IPS DF 6.9 (cell line): ENCODE measurements at places on chromosomes 1 and 21.

GRCh38 chr1:247077876-247078257, 744 bp downstream of the ZNF670 start:
- no peak for DNase-seq

- DNase-seq = no peak
Measured at GRCh38 chr21:37753122-37753599, 163.1 kb downstream of the KCNJ6 start.

GRCh38 chr21:38956007-38956406, 150.3 kb downstream of the ETS2 start:
- DNase-seq = no peak

- DNase-seq = peak; percentile 4
Measured at GRCh38 chr1:115879977-115880376, 39.1 kb upstream of the NHLH2 start.

- DNase-seq = no peak
Measured at GRCh38 chr1:68188060-68188538, 44.2 kb downstream of the WLS start.

DNA sequence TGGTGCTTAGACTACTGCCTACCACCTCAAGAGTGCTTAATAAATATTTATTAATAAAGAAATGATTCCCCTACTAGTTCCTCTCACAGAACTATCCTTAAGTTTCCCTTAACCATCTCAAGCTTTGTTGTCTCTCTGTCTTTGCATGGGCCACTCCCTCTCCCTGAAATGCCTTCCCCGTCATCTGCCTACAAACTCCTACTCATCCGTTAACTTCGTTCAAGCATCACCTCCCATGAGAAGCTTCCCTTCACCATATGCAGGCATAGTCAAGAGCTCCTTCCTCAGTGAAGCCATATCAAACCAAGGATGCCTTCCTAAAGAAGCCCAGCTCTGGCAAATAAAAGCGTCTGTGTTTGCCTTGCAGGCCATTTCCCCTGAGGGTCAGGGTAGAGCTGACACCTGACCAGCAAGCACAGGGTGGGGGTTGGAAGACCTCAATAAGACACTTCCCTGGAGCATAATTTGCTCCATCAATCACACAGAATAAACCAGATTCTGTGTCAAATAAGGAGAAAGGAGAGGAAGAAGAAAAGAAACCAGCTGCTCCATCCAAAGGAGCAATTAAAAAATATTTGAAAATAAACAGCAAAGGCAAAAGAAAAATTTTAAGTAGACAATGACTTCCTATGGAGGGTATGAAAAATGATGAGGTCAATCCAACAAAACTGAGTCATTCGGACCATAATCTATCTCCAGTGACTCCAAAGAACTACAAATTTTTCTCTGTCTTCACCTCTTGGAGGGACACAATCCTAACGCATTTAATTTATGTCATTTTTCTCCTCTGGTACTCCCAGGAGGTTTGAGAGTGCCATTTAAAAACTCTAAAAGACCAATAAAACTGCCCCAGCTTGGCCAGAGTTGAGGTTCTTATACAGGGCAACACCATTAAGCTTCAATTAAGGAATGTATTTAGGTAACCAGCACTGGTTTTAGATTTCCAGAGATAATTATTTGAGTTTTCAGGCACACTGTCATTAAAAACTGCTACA, 303.6 kb downstream of the KCNH1 start:
- no peak for DNase-seq

DNA sequence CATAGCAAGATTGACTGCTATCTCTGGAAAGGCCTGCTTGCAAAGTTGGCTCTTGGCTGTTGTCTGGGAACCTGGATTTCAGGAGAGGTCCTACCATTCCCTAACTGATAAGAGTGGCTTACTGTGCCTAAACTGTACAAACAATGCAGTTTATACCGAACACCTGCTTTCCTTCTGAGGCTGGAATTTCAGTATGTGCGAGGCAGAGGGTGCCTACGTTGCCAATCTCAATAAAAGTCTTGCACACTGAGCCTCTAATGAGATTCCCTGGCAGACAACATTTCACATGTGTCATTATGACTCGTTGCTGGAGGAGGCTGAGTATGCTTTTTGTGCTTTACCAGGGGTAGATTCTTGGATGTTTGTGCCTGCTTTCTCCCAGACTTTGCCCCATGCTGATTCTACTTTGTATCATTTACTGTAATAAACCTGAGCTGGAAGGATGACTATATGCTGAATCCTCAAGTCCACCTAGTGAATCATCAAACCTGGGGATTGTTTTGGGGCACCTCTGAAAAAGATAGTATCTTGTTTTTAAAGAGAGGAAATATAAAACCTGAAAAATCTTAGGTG, 58.9 kb upstream of the GNG4 start:
- no peak for DNase-seq

GRCh38 chr1:227943381-227944089, 4.2 kb downstream of the WNT9A start:
- DNase-seq = no peak

GRCh38 chr1:198275597-198275996, 118.8 kb downstream of the NEK7 start:
- no peak for DNase-seq

DNA sequence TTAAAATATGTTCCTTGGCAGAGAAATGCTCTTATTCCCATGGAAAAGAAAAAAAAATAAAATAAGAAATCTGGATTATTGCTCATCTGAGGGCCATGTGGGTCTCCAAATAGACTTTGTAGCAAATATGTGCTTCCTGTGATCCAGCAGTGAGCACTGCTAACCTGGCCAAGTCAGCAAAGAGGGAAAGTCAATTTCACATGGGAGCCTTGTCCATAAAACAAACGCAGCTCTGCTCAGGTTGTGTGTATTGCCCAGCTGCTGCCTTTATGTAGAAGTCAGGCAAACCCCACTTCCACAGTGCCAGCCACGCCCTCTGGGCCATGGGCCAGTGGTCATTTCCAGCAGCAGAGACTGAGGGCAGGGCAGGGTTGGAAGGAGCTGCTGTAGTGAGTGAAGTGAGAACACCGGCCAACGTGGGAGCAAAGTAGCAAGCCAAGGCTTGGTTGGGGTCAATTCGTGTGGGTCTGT, 174.3 kb downstream of the LYPLAL1 start:
- no peak for DNase-seq

DNA sequence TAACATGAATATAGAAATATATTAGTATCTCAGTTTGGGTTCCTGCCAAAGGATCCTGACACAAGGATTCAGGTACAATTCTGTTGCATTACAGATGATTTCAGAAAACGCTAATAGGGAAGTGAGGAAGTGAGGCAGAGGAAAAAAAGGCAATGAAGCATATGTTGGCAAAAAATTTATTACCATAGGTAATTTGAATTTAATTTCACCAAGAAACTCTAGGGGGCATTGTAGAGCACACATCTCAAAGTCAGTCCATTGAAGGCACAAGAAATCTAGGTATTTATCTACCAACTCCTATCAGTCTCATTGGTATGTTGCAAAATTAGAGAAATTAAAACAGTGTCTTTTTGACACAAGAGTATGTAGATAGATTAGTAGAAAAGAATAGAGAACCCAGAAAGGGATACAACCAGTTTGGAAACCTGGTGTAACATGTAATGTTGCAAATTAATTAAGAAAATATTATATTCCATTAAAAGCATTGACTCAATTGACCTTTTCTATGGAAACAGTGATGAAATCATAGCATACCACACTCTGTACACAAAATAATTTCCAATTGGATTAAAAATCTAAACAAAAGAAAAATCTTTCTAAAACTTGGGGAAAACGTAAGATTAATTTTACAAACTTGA, 104.9 kb upstream of the SNX7 start:
- no peak for DNase-seq

- no peak for DNase-seq
Measured at GRCh38 chr1:19819701-19820100, 4.6 kb upstream of the RNF186 start.

DNA sequence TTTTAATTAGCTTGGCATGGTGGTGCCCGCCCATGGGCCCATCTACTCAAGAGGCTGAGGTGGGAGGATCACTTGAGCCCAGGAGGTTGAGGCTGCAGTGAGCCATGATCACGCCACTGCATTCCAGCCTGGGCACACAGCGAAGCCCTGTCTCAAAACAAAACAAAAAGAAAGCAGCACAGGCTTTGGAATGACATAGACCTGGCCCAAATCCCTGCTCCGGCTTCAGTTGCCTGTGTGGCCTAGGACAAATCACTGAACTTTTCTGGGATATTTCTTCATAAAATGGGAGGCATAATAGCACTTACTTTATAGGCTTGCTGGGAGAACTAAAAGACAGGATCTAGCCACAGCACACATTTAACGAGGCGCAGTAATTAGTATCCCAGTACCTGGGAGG, 2.4 kb downstream of the PEAR1 start:
- DNase-seq = no peak

DNA sequence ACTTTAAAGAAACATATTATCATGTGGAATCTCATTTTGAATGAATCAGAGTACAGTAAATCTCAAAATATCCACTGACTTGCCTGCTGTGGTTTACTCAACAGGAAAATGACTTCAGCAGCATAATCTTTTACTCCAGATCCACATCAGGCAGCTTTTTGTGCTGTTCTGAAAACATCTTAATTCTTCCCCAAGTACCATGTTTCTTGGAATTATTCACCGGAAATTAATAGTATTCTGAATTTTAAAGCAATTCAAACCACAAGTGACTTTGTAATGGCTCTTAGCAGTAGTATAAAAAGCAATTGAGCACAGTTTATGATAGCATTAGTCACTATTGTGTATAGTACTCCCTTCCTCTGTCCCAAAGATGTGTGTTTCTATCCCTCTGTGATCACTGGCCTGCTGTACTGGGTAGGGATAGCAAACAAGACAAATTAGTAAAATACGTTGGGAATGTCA, 64.2 kb upstream of the ERRFI1 start:
- DNase-seq = no peak

- no peak for DNase-seq
Measured at GRCh38 chr21:38784458-38785266, 21.1 kb upstream of the ETS2 start.

DNA sequence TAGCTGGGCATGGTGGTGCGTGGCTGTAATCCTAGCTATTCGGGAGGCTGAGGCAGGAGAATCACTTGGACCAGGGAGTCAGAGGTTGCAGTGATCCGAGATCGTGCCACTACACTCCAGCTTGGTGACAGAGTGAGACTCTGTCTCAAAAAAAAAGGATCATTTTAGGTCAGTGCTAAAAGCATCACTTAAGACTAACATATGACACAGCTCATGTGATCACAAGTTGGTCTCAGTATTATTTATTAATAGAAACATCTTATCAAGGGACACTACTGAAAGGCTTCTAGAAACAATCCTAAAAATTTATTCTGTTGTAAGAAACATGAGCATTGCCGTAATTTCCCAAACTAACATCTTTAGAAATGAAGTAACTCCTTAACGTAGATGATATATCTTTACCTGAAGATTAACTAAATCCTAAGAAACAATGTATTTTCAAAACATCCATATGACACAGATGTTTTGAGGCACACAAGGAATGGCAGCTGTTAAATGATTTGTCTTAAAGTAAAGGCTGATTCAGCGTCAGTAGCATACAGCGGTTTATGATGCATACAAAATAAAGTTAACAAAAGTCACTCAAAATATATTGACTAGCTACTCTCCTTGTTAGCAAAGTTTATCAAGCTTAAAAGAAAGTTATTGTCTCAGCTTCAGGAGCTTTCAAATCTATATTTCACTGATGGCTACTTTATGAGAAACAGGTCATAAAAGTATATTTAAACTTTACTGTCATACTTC, 2.6 kb downstream of the NIBAN1 start:
- DNase-seq = no peak

- no peak for DNase-seq
Measured at GRCh38 chr1:163346326-163346870, 24.6 kb downstream of the NUF2 start.

DNA sequence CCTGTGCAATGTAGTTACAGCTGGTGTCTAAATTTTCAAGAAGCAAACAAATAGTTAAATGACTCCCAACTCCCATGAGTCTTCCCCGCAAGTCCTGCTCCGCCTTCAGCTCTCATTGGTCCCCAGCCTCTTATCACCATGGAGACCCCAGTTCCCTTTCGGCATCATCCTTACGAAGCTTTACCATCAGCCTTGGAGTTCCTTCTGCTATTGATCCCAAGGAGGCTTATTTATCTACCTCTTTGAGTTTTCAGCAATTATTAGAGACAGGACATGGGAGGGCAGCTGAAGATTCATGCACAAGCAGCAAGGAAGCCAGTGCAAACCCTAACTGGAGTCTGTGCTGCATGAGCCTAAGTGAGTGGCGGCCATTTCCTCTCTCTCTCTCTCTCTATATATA, 12.3 kb downstream of the KCNA2 start:
- DNase-seq = no peak

DNA sequence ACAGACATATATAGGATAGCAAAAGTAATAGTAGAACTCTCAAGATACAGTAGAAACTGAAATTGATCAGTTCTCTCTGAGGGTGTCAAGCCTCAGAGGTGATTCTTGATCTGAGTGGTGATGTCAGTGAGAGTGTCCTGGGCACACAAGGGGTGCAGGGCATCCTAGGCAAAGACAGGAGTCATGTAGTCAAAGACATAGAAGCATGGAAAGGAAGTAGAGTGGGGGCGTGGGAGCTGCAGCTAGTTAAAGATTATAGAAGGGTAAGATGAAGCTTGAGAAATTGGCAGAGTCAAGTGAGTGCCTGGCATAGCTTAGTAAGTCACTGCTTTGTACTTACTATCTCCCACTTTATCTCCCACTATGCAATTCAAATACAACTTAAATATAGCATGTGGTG, 22.8 kb downstream of the CDC7 start:
- DNase-seq = no peak

- DNase-seq = no peak
Measured at GRCh38 chr1:164720440-164721227, 161.7 kb downstream of the PBX1 start.

- no peak for DNase-seq
Measured at GRCh38 chr1:87449348-87449963, 120.8 kb downstream of the LMO4 start.

- no peak for DNase-seq
Measured at GRCh38 chr1:93695411-93696005, 13.9 kb upstream of the BCAR3 start.

DNA sequence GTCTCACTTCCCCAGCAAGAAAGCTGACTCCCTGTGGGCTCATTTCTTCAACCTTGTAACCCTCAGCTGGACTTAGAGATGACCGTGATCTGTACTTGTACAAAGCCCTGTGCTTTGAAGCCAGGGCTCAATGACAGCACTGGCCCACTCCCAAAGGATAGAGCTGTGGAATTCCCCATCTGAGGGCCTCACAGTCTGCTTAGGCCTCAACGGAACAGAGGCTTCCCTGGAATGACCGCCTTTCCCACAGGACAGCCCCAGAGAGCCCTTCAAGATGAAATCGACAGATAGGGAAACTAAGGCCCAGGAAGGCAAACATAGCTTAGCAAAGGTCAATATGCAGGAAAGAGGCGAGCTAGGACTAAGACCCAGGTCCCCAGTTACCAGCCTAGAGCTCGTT, 11.5 kb downstream of the SLC9A1 start:
- no peak for DNase-seq

- no peak for DNase-seq
Measured at GRCh38 chr1:205766038-205766437, 9.2 kb downstream of the RAB29 start.
